Naive thymus-derived CD4-positive, alpha-beta T cell (primary cell): ENCODE measurements at places on chromosomes 4 and X. TPM values are rescaled to one million over a fixed set of nuclear protein-coding genes. Genes with fewer than 3 reads are reported as not detected.

GRCh38 chr4:84727491-84727890 is 144.6 kb downstream of the CDS1 start:
- no peak for DNase-seq

DNA sequence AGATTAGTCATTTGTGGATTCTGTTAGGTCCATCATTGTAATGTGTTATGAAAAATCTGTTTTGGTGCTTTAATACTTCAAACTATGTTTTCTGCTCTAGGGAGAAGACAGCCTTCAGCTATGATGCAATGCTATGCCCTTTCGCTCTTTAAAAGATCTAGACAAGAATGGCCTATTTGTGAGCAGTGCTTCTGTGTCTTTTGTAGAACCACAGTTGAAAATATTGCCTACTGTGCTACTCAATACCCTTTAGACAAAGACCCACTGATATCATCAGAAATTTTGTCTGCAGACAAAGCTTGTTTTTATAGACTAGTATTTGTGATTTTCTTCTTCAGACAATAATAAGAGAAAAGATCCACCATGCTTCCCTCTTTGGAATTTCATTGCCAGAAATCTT is 44.6 kb upstream of the SLITRK2 start:
- DNase-seq: no peak

DNA sequence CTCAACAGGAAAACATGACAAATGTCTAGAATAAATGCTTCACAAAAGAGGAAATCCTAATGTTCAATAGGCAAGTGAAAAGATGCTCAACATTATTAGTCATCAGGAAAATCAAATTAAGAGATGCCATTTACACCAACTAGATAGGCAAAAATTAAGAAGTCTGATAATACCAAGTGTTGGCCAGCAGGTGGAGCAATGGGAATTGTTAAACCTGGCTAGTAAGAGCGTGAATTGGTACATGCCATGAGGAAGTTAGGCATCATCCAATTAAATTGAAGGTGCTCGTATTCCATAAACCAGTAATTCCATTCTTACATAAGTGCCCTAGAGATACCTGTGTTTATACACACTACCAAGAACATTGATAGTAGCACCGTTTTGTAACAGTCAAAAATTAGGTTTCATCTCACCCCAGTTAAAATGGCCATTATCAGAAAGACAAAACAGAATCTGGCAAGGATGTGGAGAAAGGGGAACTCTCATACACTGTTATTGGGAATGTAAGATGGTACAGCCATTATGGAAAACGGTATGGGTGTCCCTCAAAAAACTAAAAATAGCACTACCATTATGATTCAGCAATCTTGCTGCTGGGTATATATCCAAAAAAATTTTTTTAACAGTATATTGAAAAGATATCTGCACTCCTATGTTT is 14.0 kb upstream of the ZCCHC18 start:
- DNase-seq: peak; percentile 55

DNA sequence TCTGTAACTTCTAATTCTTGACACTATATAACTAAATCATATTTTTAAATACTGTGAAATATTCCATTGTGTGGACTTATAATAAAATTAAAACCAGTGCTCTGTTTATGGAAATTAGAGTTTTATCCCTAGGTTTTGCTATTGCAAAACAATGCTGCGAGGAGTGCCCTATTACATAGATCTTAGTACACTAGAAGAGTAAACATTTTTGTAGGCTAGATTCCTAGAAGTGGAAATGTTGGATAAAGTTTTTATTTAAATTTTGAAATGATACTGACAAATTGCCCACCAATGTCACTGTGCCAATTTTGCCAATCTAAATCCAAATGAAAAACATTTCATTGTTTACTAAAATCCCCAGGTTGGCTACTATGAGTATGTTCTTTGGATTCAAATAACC is 99.7 kb downstream of the IL1RAPL2 start:
- DNase-seq: no peak

DNA sequence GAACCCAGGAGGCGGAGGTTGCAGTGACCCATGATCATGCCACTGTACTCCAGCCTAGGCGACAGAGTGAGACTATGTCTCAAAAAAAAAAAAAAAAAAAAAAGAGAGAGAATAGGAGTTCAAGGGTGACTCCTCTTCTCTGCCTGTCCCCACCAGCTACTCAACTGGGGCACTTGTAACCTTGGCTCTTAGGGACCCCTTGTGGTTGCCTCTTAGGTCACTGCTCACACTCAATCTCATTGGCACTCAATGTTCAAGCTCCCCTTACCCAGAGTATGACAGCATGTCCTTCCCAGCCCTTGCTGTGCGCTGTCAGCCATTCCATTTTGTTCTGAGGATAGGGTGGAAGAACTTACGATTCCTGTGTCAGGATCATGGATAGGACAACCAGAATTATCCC is 82.4 kb upstream of the BEND4 start:
- no peak for DNase-seq

GRCh38 chr4:3520796-3521600 is 11.2 kb downstream of the LRPAP1 start:
- DNase-seq: no peak

- DNase-seq: no peak
Observed at GRCh38 chr4:38011511-38012162, 51.4 kb downstream of the PTTG2 start.

GRCh38 chrX:23773601-23774175 is 9.3 kb upstream of the SAT1 start:
- DNase-seq: peak; percentile 71

- DNase-seq: no peak
Observed at GRCh38 chr4:169664615-169665014, 44.2 kb downstream of the CLCN3 start.

- no peak for DNase-seq
Observed at GRCh38 chr4:188534297-188534696, 395.1 kb downstream of the TRIML1 start.

DNA sequence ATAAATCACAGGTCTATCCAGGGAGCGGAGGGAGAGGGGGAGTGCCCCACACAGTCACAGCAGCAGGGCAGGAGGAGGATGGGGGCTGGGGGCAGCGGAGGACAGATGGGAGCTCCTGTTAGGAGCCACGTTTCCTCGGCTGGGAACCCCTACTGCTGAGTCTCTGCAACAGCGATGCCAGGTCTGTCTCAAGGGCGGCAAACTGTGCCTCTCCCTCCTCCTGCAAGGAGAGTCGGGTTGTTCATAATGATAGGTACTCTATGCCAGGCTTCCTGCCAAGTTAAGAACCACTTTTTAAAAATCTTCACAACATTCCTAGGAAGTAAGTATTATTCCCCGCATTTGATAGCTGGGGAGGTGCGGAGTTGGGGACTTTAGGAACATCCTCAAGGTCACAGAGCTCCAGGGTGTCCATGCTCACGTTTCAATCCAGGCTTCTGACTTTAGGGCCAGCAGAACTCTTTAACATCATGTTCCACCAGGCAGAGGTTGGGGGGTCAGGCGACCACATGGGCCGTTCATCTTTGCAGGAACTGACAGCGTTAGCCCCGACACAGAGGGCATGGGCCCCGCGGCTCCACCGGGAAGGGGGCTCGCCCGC is 98.3 kb upstream of the MAML3 start:
- peak; percentile 9 for DNase-seq

Gene STPG2
- total RNA-seq: 0.19 TPM

Gene HCCS
- total RNA-seq: 13.8 TPM

Gene DNAAF6
- total RNA-seq: not detected in 2 replicates
